T-helper 9 cell (primary cell): ENCODE measurements at places on chromosomes 1 and 21.

DNA sequence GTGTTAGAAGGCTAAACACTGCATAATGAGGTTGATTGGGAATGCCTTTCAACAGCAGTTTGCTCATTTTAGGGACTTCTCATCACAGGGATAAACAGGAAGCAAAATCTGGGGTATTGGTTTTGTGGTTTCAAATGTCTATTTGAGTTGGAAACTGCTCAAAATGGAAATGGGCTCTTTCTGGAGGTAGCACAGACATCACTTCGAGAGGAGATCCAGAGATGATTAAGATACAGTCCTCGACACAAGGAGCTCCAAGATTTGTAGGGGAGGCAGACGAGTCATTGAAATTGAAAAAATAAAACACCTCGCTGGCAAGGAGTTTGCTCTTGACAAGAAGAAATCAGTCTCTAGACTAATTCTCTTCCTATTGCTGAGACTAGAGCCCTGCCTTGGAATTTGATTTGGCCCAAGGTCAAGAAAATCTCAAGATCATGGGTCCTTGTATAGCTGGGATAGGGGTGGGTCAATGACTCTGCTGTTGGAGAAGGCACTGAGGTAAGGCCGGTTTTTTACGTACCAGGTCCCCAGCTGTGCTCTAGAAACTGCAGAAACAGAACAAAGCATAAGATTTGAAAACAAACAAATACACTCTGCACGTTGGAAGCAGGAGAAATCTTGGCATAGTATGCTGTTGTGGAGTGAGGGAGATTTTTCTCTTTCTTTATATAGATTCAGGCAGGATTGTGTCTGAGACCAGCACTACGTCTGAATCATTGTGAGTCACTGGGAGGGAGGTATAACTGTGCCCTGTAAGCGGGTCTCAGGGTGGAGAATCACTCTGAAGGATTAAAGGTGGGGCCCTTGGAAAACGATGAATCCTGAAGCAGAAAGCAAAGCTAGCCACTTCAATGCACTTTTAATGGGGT lies 17.7 kb upstream of the KLHDC8A start:
- no peak for DNase-seq

- no peak for DNase-seq
Measured at GRCh38 chr1:39214021-39214713, 9.7 kb downstream of the MACF1 start.

- no peak for DNase-seq
Measured at GRCh38 chr1:37954316-37954971, 7.6 kb upstream of the INPP5B start.

GRCh38 chr1:94351481-94351880 lies 66.7 kb upstream of the ABCD3 start:
- DNase-seq, result no peak

DNA sequence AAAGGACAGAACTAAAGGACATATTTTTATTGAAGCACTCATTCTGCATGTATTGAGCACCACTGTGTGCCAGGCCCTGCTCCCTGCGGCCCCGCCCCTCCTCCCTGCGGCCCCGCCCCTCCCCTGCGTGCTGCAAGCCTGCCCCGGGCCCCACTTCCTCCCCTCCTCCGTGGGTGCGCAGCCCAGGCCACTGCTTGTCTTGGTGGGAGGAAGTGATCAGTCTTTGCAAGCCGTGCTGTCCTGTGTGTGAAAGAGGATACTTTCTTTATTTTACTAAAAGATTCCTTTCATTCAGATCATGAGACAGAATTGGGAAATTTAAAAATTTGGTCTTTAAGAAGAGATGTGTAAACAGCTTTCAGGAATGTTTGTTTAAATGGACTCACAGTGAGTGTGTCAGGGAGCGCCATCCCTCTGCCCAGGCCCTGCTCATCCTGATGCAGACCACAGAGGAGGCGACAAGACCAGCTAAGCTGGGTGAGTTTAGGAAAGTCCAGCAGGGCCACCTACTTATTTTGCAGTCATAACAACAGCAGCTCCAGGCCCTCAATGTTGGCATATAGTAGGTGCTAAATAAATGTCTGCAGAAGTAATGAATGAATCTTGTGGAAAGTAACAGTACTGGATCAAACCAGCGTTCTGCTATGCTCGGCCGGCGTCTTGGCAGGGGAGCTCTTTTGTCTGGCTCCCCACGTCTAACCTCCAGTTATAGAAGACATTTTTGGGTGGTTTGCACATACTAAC lies 88.3 kb upstream of the SELENON start:
- peak; percentile 29 for DNase-seq

DNA sequence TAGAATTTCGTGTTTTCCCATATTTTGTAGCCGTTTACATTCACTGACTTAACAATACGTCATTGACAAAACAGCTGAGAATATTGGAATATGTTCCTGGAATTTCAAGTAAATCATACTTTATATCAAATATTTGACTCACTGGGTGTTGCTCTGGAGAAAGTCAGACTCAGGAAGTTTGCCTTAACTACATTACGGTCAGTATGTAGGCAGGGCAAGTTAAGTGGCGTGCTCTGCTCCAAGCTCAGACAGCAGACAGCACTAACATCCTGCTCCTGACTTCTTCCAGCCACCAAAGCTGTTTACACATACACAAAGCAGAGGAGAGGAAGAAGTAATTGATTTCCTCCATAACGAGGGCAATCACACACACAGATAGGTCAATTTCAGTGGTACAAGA lies 414.6 kb downstream of the LRRIQ3 start:
- no peak for DNase-seq

- DNase-seq, result no peak
Measured at GRCh38 chr1:33641104-33641830, 168.8 kb downstream of the ZSCAN20 start.

- DNase-seq, result no peak
Measured at GRCh38 chr21:33121715-33122475, 52.0 kb downstream of the OLIG1 start.

- DNase-seq, result no peak
Measured at GRCh38 chr1:36080801-36081200, 3.1 kb upstream of the TEKT2 start.

DNA sequence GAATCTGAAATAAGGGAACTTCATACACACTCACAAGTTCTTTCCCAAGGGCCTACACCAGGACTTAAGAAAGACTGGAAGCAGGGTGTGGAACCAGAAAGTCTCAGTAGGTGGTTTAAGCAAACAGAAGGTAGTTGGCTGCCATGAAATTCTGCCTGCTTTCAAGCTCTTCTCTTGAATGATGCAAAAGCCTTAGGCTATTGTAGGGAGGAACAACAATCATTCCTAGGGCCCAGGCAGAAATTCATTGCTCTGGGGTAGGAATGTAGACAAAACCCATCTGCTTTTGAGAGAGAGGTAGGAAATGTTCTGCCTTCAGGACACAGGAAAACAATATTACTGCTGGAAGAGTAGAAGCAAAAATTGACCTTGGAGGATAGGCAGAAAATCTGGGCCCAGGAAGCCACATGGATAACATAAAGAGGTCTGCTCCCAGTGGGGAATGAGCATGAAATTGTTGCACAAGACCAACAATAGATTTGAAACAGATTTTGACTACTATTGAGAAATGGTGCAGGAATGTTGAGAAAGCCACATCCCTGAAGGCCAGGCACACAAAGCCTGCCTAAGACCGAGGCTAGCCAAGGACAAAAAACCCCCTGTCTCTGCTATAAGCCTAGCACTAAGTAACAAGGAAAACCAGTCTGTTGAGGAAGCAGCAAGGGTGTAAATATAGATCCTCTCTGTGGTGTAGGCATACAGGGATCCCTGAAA lies 22.7 kb upstream of the SFT2D2 start:
- DNase-seq, result no peak

GRCh38 chr1:181485287-181486097 lies 2.2 kb downstream of the CACNA1E start:
- DNase-seq, result no peak

GRCh38 chr1:165847486-165847885 lies 20.1 kb downstream of the UCK2 start:
- no peak for DNase-seq

DNA sequence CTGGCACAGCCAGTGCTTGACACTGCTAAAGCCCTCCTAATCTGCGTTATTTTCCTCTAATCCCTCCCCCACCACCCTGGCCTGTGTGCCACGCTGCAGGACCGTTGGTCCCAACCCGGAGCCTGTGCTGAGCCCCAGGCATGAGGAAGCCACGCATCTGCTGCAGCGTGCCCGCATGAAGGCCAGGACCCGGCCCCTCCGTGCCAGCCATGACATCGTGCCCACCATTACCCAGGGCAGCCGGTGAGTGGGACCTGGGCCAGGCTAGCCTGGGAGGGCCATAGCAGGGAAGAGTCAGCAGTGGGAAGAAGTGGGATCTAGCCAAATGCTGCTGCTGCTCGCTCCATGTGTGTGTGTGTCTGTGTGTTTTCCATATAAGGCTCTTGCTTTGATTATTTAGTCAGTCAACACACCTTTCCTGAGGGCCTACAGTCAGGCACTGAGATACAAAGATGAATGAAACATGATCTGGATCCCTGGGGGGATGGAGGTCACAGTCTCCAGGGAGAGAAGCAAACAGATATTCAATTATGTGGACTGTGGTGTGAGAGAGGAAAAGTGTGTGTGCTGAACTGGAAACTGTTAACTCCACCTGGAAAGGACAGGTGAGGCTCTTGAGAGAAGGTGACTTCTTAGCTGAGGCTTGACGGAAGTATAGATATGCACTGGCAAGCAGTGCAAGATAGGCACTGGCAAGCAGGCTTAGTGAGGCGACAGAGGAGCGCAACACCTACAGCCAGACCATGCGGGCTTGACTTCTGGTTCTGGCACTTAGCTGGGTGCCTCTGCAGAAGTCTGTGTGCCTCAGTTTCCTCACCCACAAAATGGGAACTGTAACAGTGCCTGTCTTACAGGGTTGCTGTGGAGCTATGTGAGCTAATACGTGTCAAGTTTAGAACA lies 15.9 kb downstream of the KIAA1614 start:
- no peak for DNase-seq

- no peak for DNase-seq
Measured at GRCh38 chr1:156897078-156897825, 3.7 kb downstream of the PEAR1 start.

DNA sequence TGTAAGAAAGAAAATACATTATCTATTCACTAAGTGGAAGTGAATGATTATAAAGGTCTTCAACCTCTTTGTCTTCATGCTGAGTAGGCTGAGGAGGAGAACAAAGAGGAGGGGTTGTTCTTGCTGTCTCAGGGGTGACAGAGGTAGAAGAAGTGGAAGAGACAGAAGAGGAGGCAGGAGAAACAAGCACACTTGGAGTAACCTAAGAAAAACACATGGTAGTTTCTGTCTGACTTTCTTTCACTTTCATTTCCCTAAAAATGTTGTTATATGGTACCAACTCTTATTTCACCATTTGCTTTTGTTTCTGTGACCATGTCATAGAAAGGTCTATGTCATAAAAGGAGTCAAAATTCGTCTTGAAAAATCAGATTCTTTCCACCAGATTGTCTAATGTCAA lies 696.6 kb upstream of the BRINP3 start:
- no peak for DNase-seq

- no peak for DNase-seq
Measured at GRCh38 chr1:9121496-9122409, 7.1 kb downstream of the GPR157 start.

DNA sequence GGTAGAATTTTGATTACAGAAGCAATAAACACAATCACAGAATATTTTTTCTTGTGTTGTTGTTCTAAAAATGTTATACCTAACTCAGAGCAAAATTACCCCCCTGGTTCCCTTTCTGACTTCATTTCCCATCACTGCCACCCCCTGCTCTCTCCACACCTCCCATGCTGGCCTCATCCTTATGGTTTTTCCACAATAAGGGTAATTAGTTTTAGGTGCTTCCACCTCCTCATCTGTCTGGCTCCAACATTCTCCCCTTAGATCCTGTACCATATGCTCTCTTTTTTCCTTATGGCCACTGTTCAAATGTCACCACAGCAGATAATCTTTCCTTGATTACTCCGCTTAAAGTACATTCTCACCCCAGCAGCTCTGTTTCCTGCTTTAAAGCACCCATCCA lies 2208.6 kb downstream of the MRPL39 start:
- DNase-seq, result no peak

DNA sequence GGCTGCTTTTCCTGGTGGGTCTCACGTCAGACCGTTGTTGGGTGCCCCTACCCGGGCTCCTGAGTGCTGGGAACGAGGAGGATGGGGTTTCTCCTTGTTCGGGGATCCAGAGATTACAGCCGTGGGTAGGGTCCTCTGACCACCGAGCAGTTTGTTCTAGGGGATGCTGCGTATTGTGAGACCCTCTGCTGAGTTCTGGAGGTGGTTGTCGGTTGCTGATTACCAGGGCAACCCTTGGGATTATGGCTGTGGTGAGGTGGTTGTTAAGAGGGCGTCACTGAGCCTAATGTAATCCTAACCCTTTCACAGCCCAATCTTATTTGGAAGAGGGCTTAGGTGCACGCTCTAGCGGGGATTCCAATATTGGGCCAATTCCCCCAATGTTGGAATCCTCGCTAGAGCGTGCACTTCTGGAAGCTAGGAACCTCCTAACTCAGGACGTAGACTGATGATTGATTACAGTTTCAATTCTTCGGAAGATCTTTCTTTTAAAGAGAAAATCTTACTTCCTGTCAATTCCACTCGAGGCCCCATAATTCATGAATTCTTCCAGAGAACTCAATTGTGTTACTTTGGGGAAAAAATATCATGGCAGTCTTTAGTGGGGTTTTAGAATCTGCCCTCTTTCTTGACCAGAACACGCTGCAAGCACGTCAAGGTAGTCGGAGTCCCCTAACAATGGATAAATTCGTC lies 483 bp downstream of the TCEANC2 start:
- DNase-seq, result no peak

DNA sequence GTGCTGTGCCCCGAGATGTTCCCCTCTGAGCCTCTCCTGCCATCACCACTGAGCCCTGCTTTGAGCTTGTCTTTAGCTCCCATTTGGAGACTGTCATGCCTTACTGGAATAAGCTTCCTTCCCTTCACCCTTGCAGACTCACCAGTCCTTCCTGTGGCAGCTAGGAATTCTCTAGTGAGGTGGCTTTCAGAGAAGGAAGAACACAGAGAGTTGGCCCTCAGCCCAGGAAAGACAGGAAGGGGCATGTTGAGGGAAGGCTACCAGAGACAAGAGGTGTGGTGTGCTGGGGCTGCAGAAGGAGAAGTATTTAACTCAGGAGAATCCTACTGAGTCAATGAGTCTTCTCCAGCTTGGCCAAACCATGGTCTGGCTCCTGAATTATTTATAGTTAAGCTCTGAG lies 76.3 kb downstream of the UCK2 start:
- DNase-seq, result no peak

DNA sequence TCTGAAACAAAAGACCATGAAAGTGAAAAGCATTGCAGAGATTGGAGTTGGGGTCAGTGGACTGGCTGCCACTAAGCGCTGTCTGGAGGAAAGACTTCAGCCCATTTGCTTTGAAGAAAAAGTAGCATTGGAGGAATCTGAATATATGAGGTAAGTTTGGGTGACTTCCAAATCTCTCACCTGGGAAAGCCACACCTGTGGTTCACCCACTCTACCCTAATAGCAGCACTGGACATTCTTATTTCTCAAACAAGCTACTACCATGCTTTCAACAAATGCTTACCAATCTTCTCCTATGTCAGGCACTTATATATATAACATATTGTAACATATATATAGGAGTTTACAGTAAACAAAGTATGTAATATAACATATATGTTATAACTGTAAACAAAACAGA lies 76.0 kb upstream of the POGK start:
- DNase-seq, result no peak
